ENCODE measurements at places on chromosomes 2 and 18.

DNA sequence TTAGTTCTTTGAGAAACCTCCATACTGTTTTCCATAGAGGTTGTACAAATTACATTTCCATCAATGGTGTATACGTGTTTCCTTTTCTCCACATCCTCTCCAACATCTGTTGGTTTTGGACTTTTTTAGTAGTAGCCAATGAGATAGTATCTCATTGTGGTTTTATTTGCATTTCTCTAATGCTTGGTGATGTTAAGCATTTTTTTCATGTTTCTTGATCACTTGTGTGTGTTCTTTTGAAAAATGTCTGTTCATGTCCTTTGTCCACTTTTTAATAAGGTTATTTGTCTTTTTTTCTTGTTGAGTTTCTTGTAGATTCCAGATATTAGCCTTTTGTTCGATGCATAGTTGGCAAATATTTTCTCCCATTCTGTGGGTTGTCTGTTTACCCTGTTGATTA lies 392.3 kb upstream of the ZEB2 start:
- no peak for DNase-seq

DNA sequence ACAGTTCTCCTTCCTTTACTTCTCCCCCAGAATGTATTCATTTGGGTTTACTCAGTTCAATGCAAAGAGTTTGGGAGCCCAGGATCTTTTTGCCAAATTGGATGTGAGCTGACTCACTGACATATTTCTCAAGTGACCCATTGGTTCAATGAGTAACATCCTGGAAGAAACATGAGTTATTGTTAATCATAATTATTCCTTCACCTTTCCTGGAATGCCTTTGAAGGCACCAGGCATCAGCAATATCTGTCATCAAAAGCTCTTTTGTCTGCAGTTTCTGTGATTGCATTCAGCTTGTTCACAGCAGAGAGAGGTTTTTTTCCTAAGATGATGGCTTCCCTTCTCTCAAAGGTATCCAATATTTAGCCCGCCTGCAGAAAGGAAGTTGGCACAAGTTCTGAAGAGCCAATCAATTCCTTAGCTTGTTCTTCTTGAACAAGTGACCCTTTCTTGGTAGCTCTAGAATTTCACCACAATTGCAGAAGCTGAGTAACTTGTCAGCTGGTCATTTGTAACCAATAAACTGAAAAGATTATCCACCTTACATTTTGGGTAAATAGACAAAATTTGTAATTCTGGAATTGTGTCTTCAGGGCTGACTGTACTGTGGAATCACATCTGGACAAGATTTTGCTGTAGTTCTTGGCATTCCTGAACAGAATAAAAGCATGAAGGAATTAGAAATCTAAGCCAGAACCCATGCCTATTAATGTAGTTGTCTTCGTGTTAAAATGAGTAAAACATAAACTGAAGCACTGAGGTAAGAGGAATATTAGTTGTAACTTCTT lies 72.2 kb upstream of the TMEM17 start:
- DNase-seq, result no peak

GRCh38 chr2:229610333-229610732 lies 104.0 kb downstream of the DNER start:
- DNase-seq, result no peak

GRCh38 chr2:50651676-50652075 lies 380.3 kb downstream of the NRXN1 start:
- no peak for DNase-seq

GRCh38 chr2:218194880-218195279 lies 22.1 kb upstream of the ARPC2 start:
- no peak for DNase-seq

DNA sequence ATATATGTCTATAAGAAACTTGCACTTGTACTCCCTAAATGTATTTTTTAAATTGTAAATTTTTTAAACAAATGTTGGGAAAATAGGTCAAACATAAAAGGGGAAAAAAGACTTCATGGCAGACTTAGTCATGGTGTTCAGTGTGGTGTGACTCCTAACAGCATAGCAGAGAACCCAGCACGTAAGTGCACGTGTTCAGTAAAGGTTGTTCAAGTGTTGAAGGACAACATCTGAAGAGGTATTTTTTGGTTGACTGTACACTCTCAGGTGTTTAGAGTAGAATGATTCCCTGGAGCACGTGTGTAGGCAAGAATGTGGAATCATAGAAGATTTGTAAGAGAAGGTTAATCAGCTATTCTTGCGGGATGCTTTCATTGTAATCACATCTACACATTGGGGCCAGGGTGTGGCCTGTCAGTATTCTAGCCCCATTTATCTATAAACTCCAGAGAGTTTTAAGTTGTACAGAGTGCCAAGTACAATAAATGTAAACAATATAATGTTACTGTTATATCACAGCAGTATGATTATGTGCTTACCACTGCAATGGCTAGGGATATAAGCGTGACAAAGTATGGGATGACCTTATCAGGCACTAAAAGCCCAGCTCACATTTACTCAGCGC lies 106.8 kb downstream of the CRIM1 start:
- no peak for DNase-seq

DNA sequence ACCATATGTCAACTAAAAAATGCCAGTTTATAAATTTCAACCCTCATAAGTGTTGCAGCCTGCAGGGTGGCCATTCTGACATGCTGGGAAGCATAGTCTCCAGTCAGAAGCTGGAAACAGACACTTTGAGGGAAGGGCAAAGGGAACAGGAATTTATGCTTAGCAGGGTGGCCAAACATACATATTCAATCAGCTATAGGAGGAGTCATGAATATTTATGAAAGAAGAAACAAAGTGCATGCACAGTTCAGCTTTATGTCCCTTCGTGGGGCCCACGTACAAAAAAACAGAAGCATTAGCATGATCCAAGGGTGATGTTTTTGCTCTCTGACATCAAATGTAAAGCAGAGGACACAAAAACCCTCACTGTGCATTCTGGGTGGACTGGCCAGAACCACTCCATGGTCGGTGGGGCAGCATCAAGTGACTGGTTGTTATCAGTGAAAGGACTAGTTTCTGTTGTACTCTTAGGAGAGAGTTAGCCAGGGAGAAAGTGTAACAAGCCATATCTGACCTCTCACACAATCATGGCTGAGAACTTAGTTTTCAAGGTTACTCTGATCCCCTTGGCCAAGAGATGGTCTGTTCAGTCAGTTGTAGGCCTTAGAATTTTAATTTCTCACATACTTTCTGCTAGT lies 9.9 kb upstream of the PDE11A start:
- no peak for DNase-seq

GRCh38 chr2:11215407-11215806 lies 60.1 kb downstream of the SLC66A3 start:
- no peak for DNase-seq

DNA sequence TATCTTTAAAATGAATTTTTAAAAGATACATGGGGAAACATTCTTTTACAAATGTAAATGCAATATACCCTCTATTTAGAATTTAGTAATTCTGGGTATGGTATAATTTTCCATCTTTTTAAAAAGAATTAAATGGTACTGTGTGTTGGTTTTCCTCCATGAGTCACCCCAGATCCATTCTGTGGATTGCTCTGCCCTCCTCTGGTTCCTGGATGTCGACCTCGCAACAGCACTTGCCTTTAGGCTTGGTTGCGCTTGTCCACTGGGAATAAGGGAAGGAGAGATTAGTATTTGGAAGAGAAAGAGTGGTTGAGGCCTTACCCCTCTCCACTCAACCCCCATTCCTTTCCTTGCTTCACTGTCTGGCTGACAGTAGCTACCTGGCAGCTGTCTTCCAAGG lies 90.4 kb downstream of the FTCDNL1 start:
- no peak for DNase-seq

- no peak for DNase-seq
These were observed 280.3 kb upstream of the ATP5MC3 start for GRCh38 chr2:175461839-175462238.

- DNase-seq, result no peak
These were observed 171.2 kb downstream of the CMPK2 start for GRCh38 chr2:6694555-6694954.

GRCh38 chr2:216622526-216622925 lies 10.7 kb upstream of the IGFBP2 start:
- no peak for DNase-seq

- no peak for DNase-seq
These were observed 197.9 kb upstream of the SLC14A2 start for GRCh38 chr18:45417392-45417791.

DNA sequence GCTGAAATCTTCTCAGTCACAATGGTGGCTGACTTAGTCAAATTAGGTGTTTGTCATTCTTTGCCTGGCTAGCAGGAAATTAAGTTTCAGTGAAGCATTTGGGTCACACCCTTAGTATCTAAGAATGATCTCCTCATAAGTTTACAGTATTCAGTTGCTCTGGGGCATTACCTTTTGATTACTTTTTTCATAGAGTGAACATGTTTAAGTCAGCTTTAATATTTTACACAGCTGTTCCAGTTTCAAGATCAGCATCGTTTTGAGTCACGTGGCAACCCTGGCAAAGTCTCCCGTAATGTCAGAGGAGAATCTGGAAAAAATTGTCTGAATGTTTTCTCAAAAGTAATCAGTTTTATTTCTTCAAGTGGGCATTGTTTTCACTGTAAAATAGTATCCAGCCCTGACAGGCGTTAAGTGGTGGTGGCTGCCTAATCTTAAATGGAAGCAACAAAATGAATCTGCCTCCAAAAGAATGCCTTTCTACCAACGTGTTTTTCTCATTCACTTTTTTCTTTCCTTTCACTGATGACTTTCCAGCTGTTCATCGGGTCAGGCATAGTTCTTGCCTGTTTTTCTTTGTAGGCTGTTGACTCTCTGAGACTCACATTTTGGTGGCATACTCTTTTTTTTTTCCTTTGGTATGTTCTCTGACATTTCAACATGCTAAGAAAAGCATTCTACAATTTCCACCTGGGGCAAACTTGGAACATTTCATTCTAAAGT lies 319.6 kb upstream of the TCF4 start:
- DNase-seq, result no peak

- DNase-seq, result no peak
These were observed 45.3 kb upstream of the UGP2 start for GRCh38 chr2:63796366-63796765.

DNA sequence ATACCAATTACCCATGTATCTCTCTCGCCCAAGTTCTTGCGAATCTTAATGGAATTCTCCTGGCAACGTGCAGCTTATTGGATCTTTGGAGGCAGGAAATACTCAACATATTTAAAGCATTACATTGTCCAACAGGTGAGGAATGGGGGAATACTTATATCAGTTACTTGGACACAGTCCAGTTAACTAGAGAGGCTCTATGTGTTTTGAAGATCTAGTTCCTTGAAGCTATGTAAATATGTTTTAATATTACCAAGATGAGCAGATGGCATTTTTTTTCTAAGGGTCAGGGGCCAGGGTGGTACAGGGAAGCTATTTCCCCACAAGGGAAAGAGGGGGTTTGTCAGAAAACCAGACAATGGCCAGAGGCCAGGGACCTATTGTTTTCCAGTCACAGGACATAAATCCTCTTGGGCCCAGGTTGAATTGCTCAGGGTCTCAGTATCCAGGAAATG lies 26.8 kb upstream of the MC5R start:
- no peak for DNase-seq

DNA sequence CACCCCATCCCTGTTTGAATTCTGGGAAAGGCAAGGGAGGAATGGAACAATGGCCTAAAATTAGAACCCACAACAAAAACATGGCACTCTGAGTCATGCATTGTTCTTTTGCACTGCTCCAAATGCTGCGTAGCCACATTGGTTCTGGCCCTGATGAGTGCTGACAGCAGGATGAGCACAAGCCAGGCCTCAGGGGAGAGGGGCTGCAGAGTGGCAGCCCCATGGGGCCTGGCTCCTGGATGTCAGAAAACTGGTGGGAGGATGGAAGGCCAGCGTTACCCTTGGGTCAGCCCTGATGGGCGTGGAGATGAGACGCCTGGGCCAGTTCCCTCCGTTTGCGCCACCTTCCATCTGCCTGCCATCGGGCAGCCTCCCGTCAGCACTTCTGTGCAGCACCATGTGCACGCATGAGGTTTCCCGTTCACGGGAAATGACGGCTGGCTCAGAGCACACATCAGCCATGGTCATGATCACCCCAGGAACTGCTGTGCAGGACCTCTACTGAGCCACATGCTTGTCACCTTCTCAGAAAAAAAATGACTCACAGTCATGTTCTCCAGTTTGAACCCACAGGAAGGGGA lies 65.6 kb downstream of the CYP26B1 start:
- DNase-seq, result no peak

GRCh38 chr2:42545023-42545721 lies 23.3 kb upstream of the MTA3 start:
- DNase-seq, result no peak

GRCh38 chr2:28447943-28448792 lies 47.7 kb upstream of the PLB1 start:
- peak; percentile 18 for DNase-seq

DNA sequence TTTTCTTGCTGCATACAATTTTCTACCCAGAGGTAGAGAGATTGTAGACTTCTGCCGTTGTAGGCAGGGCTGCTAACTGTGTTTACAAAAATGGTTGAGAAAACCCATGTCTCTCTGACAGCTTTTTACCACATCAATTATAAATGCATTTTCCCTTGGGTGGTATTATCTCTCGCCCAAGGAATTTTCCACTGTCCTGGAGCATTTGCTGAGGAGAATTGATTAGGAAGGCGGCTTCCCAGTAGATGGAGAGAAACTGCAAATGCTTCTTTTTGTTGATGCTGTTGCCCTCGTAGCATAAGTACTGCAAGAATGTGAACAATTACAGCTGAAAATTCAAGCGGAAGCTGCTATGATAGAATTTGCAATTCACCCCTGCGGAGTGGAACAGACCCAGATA lies 1007.7 kb upstream of the KLHL29 start:
- DNase-seq, result no peak

DNA sequence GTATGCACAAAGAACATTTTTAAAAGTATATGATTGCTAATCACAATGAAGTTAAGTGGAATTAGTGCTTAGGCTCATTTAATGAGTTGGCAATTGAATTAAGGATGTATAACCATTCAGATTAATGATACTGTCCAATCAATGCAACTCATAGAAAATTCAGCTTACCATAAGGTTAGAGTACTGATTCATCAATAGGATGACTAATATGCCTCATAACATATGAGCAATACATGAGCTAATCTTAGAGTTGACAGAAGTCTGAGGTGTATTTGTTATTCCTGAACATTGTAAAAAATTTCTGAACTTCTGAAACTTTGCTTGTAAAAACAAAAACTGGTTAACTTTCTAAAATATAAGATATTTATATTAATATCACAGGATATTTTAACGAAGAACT lies 118.3 kb upstream of the NETO1 start:
- DNase-seq, result no peak

- DNase-seq, result peak; percentile 18
These were observed 139.2 kb downstream of the LAMA3 start for GRCh38 chr18:23828426-23828825.

- DNase-seq, result peak; percentile 29
These were observed at the start of gene PLA2R1 for GRCh38 chr2:160062292-160063005. Gene PLA2R1 (minus strand): TSS chr2:160062615. CDS start chr2:160062403, 212 bp downstream.

All from activated CD4-positive, alpha-beta T cell treated with anti-CD3 and anti-CD28 coated beads, Interleukin-2, amount 50 U/mL, for 48 hours (primary cell).